ENCODE measurements at places on chromosomes 7 and 10.
A peak's percentile ranks its signal among the peaks of the same experiment; 100 is the strongest.

GRCh38 chr10:30041196-30042105 is 17.9 kb downstream of the JCAD start:
- DNase-seq, result no peak

GRCh38 chr7:41633690-41634089 is 69.2 kb downstream of the INHBA start:
- DNase-seq, result no peak

DNA sequence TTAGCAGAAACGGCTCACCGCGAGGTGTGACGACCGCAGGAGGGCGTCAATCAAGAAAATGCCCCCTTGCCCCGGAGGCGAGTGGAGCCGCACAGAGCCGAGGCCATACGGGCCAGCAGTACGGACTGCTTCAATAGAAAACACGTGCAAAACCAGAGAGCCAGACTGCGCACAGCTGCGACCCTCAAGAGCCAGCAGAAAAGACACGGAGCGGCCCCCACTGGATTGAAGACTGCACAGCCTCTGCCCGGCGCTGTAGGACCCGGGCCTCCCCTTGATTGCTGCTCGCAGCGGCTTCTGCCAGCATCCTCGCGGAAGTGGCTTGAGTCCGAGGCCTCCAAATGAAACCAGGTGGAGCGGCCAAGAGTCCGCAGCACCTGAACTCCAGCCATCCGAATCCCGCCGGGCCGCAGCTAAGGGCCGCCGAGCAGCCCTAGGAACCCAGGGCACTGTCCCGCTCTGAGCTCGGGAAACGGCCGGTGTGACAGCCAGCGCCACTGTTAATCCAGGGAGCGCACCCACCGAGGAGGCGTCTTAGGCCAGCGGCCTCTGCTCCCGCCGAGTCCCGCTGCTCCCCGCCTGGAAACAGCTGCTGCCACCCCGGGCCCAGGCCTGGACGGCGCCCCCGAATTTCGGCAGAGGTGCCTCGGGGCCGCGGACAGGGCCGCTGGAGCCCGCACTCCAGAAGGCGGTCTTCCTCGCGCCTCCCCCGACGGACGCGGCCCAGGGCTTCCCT is 660 bp upstream of the HHEX start:
- no peak for DNase-seq

- no peak for DNase-seq
Measured at GRCh38 chr7:68041554-68041953, 1044.9 kb downstream of the TYW1 start.

DNA sequence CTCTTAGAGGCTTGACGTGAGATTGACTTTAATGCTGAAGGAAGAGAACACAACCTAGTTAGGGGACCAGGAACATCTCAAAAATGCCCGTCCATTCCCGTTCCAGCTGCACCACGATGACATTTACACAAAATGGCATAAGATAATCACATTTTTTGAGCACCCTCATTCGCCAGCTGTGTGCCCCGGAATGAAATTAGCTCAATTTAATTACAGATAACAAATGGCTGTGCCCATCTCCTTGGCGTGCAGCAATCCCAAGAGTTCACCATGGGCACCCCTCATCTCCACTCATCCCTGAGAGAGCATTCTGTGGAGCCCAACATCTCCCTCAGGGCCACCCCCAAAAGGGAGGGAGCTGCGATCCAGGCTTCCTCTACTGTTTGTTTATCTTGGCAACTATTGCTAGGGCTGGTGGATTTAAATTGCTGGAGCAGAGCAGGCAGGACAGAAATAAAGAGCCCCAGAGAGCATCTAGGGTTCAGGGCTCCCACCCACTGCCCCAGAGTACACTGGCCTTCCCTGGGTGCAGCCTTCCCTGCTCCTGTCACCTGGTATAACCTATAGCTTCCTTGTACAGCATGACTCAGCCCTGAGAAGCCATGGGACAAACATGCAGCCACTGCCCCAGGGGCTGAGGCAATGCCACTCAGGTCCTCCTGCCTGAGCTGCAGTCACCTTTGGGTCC is 263.5 kb downstream of the ZEB1 start:
- no peak for DNase-seq

DNA sequence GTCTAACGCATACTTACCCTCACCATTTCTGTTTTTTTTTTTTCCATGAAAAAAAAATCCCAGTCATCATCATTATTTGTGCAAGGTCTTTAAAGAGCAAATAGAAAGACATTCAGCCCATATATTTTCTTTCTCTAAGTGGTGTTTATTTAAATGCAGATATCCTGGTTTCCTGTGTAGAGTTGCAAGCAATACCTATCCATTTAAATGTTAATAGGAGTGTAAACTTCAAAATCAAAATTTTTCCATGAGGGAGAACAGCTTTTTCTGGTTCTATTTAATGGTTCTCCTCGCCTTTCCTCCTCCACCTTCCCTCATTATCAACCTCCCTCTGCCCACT is 120.1 kb upstream of the AGK start:
- DNase-seq, result no peak

DNA sequence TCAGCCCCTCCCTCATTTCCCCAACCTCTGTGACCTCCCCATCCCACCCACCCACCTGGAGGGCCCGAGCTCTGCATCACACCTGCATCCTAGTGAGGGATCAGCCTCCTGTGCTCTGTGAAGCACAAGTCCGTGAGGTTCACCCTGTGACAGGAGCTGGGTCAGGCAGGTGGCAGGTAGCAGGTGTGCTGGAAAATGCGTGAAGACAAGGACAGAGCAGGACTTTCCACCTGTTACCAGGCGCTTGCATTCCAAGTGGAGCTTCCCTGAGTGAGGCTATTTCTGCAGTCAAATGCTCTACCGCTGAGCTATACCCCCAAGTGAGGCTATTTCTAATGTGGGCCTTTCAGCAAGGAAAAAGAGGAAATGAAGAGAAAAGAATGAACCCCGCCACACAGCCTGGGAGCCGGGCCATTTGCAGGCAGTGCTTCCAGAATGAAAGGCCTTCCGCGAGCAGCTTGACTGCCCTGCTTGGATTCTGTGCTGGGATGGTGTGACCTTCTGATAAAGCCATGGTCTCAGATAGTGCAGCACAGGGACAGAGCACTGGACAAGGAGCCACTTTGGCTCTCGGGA is 13.3 kb upstream of the CPXM2 start:
- no peak for DNase-seq

DNA sequence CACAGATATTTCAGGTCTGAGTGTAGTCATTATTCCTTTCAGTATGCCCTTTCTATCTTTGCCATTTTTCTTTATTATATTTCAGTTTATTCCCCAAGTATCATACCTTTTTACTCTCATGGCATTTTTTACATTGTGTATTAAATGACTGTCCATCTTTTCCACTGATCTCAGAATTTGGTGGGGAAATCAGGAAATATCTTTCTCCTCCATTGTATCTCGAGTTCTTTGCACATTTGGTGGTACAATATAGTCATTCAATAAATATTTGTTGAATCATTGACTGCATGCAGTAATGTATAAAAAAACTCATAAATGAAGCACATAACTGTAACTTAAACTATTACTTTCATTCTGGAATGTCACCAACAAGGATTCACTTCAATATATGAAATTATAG is 354.7 kb downstream of the HGF start:
- DNase-seq, result peak; percentile 36

DNA sequence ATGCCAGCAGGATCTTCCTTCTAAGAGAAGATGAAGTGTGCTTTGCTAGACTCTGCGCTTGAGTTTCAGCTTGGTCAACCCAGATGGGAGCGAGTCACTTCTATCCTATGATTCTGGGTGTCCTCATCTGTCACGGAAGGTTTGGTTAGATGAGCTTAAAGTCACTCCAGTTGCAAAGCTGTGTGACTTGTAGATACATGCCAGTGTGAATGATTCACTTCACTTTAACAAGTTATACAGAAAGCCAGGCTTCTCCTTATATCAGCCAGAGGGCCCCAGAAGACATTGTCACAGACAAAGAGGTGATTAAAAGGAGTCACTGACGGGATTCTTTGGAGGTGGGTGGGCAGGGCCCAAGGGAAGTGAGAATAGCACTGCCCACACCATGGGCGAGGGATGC is 122.6 kb upstream of the PFKP start:
- DNase-seq, result no peak

GRCh38 chr7:129354428-129355157 is 79.6 kb upstream of the STRIP2 start:
- no peak for DNase-seq

DNA sequence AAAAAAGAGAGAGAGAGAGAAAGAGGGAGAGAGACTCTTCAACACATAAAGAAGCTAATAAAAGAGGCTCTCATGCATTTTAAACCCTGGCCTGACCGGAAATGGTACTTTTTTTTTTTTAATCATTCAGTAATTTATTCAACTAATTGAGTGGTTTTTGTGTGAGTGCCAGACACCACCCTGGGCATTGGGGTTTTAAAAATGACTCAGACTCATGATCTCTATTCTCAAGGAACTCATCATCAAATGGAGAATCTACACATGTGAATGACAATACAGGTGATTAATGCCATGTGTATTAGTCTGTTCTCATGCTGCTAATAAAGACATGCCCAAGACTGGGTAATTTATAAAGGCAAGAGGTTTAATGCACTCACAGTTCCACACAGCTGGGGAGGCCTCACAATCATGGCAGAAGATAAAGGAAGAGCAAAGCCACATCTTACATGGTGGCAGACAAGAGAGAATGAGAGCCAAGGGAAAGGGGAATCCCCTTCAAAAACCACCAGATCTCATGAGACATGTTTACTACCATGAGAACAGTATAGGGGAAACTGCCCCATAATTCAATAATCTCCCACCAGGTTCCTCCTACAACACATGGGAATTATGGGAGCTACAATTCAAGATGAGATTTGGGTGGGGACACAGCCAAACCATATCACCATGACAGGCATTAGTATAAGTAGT is 158.5 kb upstream of the AUTS2 start:
- no peak for DNase-seq

DNA sequence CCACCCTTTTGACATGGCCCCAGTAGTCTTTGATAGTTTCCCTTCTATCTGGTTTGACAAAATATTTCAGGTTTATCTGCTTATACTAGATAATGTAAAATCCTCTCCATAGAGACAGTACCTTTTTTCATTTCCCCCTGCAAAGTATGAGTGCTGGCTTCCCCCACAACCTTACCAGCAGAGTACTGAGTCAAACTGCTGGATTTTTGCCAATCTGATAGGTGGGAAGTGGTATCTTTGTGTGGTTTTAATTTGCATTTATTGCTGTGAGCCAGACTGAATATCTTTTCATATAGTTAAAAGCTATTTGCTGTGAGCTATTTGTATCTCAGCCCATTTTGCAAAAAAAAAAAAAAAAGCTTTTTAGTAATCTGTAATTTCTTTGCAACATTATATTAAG is 32.1 kb upstream of the HECTD2 start:
- no peak for DNase-seq

- no peak for DNase-seq
Measured at GRCh38 chr10:75540981-75541380, 109.6 kb downstream of the LRMDA start.

GRCh38 chr10:86368987-86369386 is 2.4 kb upstream of the GRID1 start:
- DNase-seq, result no peak

DNA sequence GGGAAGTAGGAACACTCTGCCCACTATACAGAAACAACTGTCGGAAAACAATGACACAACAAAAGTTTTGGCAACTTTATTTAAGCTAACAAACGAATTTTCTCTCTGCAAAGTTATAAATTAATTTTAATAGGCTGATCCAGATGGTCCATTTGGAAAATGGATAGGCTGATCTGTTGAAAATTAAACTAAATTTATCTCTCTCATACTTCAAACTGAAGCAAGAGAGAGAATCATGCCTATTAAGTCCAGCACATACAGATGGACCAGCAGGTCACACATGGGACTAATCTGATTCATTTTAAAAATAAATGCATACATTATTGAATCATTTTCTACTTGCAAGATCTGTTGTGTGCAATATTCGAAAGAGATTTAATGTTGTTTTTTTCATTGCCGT is 110.1 kb downstream of the BTRC start:
- DNase-seq, result no peak

DNA sequence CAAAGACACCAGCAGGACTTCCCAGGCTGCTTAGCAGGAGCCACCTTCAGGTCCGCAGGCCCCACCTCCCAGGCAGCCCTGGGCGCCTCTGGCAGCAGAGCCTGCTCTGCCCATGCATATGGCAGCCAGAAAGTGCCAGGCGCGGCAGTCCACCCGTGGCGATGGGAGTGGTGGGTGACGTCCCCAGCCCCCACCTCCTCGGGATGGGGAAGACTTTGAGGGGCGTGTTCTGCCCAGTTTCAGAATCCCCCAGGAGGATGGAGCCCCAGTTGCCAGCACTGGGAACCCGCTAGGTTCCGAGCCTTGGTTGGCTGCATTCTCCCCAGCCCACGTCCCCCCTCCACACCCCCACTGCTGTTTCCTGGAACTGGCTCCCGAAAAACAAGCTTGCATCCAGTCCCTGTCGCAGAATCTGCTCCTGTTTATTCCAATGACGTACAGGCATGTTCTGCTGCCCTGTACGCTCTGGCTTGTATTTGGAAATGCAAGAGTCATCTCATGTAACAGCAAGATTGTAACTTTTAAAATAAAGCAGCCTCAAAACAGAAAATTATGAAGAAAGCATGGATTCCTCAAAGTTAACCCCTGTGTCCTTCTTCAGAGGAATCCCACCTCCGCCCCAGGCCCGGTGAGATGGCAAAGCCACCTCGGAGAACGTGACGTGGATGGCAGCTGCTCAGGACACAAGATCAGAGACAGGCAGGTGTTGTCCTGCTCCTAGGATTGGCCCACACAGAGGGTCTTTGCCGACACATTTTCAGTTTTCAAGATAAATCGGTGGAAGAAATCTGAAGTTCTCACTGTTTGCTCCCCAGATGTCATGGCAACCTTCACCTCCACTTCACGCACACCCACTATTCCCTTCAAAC is 87.8 kb upstream of the PPP2R2D start:
- no peak for DNase-seq

- no peak for DNase-seq
Measured at GRCh38 chr7:7976677-7977076, 8.1 kb downstream of the GLCCI1 start.

- peak; percentile 2 for DNase-seq
Measured at GRCh38 chr10:64571056-64571455, 1049.9 kb downstream of the REEP3 start.

DNA sequence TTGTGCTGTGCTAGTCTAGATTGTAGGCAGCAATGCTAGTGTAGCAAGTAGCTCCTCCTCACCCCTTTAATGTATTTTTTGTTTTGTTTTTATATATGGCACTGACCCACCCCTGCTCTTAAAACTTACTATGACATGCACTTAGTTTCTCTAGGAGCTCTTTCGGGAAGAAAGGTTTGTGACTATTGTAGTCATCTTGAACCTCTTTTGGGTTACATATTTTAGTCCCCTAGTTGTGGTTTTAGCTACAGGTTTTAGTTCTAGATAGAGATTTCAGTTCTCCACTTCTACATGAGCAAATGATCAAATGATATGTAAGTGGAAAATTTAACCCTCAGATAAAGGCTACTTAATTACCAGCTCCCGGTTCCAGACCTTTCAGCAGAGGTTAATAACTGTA is 14.9 kb downstream of the MINPP1 start:
- no peak for DNase-seq

GRCh38 chr7:88344956-88345832 is 38.5 kb upstream of the STEAP4 start:
- DNase-seq, result no peak

Measured in HS-5 (cell line).